Sciatic nerve (tissue), 2 donors: ENCODE measurements at places on chromosomes 16 and 17. TPM values are rescaled to one million over a fixed set of nuclear protein-coding genes. Genes with fewer than 3 reads are reported as not detected.

Gene STARD3
- total RNA-seq = 81.8 TPM

- no peak for DNase-seq
These were observed 2.1 kb upstream of the RAC3 start for GRCh38 chr17:82029391-82029790.

GRCh38 chr16:87847785-87848675 is 21.3 kb downstream of the SLC7A5 start:
- peak; percentile 79 for DNase-seq

Gene KRT28
- not detected for total RNA-seq

GRCh38 chr17:65183736-65184135 is 46.6 kb downstream of the RGS9 start:
- DNase-seq = no peak

Gene KRTAP2-2
- not detected for total RNA-seq

DNA sequence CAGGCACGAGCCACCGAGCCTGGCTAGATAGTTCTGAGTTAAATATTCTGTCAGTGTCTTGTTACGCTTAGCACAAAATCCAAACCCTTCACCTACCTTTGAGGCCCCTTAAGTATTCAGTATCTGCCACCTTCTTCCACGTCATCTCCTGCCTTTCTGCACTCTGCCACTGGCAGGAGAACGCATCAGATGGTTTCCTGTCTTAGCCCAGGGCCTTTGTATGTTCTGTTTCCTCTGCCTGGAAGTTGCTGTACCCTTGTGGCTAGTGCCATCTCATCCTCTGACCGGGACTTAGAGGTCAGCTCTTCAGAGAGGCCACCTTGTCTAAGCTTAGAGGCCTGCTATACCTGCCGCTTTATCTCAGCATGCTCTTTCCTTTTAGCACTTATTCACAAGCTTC is 67.5 kb upstream of the LGALS9 start:
- no peak for DNase-seq

DNA sequence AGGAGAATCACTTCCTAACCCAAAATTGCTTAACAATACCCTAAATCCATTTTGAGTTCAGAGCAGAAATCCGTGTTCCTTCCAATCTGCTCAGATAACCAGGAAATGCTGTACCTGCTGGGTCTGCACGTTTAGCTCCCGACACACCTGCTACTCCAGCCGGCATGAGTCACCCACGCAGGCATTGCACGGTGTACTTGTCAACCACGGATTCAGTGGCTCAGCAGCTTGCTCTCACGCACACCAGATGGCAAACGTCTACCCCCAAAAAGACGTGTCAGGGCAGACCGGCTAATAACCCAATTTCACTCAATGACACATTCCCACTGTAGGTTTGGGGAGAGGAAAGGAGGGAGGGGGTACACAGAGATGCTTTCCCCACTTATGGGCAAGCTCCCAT is 468.1 kb downstream of the SOX9 start:
- no peak for DNase-seq
